ENCODE measurements at places on chromosomes 11 and 22.
A peak's percentile ranks its signal among the peaks of the same experiment; 100 is the strongest.

- no peak for DNase-seq
Observed at GRCh38 chr11:125343718-125344131, 152.3 kb downstream of the FEZ1 start.

GRCh38 chr11:64131683-64132190, 34.2 kb downstream of the MACROD1 start:
- DNase-seq, result no peak

GRCh38 chr11:34261095-34261494, 96.7 kb downstream of the ABTB2 start:
- DNase-seq, result no peak

GRCh38 chr11:63553759-63554158, 9.4 kb downstream of the PLAAT2 start:
- peak; percentile 39 for DNase-seq

- no peak for DNase-seq
Observed at GRCh38 chr11:94537031-94537600, 6.6 kb upstream of the FUT4 start.

DNA sequence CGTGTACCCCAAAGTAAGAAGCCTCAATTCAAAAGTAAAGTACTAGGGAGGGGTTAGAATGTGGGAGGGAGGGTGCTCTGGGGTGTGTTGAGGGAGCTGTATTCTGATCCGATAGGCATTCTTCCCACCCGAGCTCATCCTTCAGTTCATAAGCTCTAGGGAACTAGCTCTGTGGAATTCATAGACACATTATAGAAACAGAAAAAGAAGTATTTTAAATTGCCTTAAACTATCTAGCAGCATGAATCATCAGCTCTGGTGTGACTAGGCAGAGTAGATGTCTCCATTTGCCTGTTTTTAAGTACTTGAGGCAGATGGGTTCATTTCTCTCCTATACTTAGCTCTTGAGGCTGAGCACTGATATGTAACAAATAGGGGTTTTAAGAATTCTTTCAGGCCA, 7.3 kb upstream of the SGSM3 start:
- no peak for DNase-seq

GRCh38 chr22:17065433-17065832, 19.4 kb upstream of the IL17RA start:
- DNase-seq, result no peak

DNA sequence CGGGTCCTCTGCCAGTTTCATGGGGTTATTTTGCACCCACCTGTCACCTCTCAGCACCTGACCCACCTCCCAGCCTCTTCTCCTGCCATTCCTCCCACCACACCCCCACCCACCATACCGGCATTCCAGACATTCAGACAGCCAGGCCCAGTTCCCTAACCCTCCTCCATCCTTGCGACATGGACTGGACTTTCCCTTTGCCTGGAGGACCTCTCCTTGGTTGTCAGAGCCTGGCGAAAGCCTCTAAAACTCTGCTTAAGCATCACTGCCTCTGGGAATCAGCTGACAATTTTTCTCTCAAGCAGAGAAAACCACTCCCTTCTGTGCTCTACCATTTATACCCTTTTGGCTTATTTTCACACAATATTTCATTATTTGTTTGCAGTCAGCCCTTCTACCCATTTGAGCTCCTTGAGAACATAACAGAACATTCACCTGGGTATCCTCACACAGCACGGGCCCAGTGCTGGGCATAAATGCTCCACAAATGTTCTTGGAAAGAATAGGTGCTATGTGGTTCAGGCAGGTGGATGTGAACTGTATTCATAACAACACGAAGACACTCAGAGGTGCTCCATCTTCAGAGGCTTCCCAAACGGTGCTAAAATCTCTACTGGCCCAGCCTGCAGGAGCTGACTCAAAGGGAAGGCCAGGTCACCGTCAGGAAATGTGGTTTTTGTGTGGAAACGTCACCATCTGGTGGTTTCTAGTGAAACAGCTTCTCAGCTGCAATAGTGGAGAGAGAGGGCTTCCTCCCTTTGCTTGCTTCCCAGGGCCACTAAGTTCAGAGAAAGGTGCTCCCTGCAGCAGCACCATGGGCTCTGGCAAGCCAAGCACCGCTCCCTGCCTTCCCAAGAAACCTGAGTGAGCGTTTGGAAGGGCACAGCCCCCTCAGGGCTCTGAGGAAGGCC, 10.4 kb downstream of the SPATA19 start:
- peak; percentile 27 for DNase-seq

DNA sequence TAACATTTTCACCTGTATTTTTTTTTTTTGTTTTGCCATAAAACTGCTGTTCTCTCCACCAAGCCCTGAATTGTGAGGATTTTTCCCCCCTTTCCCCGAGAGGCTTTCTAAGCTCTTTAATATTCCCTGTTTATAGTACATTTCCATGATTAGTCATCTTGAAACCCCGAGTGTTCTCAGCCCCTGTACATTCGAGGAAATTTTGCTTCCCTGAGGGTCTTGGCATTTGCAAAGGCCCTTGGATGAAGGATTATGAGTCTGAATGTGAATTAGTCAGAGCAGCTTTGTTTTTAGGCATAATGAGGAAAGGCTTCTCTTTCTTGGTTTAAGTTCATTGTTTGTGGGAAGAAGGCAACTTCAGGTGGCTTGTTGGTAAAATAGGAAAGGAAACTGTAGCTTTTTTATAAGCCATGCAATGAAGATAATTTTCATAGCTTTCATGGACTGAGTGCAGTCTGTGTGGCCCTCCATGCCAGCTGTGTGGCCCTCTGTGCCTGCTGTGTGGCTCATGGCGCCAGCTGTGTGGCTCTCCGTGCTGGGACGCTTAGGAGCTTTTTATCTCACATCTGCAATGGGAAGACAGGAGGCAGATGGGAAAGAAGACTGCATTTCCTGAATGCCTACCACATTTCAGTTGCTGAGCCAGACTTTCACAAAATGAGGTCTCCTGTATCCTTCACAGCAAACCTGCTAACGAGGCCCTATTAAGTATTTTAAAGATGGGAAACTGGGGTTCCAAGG, 129.0 kb downstream of the TEAD1 start:
- DNase-seq, result no peak

DNA sequence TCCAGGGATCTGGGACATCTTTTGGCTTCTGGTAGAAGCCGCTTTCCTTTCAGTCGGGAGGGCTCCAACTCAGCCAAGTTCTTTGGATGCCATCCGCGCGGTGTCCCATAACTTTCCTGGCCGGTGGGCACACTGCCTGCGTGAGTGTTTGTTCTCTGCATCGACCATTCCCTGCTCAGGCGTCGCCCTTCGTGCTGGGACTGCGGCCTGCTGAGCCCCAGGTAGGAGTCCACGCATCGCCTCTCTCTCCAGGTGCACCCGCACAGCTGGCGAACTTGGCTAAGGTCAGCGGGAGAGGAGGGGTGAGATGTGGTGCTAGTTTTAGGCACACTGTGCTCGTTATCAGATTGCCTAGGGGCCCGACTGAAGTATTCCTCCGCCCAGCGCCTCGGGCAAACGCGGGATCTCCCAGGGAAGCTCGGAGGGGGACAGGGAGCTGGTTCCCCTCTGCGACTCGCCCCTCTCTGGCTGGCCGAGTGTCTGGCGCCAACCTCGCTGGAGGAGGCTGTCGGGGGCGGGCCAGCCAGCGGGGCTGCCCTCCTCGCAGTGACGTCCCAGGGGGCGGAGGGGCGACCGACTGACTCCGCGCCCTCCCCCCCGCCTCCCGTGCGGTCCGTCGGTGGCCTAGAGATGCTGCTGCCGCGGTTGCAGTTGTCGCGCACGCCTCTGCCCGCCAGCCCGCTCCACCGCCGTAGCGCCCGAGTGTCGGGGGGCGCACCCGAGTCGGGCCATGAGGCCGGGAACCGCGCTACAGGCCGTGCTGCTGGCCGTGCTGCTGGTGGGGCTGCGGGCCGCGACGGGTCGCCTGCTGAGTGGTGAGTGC, at the start of gene LAYN:
Gene LAYN (plus strand): TSS at position 607 of the 823 bp plus-strand sequence. CDS start 124 bp downstream, at position 731.
- peak; percentile 48 for DNase-seq

DNA sequence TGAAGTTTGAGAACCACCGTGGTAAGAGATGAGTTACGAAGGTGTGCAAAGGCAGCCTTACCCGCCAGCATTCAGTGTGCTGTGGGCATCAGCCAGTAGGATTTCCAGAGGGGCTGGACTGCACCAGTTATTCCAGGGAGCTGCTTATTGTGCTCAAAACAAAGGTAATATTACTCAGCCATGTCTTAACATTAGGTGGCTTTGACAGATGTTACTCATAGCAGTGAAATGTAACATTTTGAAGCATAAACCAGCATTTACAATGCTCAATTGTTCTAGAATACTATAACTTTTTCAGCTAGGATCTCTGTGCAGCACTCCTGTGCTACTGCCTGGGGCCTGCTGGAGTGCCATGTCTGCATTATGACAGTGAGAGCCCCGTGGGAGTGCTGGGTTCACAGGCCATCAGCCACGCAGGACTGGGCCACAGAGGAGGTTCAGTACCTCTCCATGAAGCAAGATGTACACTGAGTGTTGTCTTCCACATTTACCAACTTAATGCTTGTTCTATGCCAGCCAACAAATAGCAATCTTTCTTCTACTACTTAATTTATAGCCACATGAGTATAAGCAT, 238.1 kb downstream of the CADM1 start:
- no peak for DNase-seq

DNA sequence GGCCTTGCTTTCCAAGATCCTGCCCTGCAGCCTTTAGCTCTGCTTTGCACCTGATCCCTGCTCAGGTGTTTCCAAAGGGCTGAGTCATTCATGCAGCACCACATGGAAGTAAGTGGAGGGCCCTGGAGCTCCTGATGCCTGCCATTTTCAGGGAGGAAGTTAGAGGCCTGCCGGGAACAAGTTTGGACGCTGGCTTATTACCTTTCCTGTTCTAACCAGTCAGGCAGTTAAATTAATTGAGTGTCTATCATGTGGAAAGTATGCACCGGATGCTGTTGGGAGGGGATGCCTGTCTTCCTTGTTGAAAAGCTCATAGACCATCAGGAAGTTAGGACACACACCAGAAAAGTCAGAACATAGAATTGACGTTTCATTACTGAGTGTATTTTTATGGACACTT, 73.7 kb upstream of the PLET1 start:
- no peak for DNase-seq

- DNase-seq, result no peak
Observed at GRCh38 chr11:36868380-36868779, 270.3 kb upstream of the RAG2 start.

- DNase-seq, result no peak
Observed at GRCh38 chr22:44988671-44989070, 21.1 kb downstream of the PHF21B start.

GRCh38 chr11:18703001-18703763, 4.6 kb downstream of the TMEM86A start:
- DNase-seq, result no peak

GRCh38 chr11:8249482-8249881, 14.2 kb downstream of the LMO1 start:
- DNase-seq, result no peak

DNA sequence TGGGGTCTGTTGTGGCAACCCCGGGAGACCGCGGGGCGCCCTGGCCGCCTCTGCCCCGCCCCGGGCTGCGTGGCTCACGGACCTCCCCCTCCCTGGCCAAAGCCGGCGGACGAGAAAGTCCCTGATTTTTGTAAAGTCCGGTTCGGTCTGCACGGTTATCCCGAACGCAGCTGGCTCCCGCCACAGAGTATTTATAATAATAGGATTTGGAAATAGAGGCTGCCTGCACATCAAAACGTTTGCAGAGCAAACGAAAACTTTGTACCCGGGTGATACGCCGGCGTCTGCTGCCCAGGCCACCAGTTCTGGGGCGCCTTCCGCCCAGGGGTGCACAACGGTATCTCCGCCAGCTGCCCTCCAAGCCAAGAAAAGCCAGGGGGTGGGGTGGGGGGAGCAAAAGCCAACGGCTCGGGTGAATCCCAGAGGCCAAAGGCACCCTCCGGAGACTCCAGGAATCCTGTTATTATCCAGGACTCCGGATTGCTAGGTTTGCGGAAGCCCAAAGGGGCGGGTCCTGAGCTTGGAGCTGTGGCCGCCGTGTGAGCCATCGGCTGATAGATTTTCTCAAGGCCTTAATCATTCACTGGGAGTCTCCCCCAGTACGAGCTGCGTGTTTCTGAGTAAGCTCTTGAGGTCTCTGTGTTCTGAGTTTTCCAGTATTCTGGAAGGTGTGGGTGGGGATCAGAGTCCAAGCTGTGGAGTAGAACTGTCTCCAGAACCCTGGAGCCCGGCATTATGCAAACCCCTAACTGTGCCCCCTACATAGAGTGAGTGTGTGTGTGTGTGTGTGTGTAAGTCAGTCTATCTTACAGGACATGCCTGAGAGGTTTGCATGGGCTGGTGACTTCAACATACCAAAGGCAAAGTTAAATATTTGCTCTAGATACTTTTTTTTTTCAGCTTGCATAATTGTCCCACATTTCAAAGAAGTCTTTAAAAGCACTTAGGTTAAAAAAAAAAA, 673 bp upstream of the SHANK2 start:
- peak; percentile 17 for DNase-seq

DNA sequence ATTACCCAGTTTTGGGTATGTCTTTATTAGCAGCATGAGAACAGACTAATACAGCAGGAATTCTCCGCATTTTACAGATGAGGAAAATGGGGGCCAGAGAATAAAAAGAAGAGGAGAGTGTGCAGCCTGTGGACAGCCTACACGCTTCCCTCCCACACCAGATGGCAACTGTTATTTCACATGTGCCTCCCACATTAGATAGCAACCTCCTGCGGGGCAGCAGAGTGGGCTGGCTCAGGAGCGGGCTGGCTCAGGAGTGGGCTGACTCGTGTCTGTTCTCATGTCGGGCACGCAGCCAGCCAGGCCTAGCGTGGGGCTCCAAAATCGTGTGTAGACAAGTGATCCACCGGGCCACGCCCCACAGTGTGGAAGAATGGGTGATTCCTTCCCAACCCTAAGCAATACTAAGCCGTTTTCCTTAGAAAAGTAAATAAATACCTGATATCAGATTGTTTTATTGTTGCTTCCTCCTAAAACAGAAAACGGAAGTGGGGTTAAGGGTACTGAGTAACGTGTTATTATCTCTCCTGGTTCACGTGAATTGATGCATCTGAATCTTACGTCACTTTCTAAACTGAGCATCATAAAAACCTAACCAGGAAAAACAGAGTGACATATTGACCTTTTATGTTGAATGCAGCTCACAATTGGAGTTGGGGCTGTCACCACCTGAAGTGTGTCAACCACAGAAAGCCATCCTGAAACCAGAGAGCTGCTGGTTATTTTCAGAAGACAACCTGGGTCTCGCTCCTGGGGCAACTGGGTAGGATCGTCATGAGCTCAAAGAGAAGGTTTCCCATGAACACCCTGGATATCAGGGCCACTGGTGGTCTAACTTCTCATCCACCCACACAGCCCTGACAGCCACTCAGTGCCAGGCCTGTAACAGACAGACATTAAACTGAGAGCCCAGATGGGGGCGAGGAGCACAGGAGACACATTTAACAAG, 3.3 kb downstream of the TTLL1 start:
- DNase-seq, result no peak

- DNase-seq, result no peak
Observed at GRCh38 chr11:46017341-46017740, 94.9 kb downstream of the LARGE2 start.

- DNase-seq, result no peak
Observed at GRCh38 chr11:134346101-134346975, 14.6 kb downstream of the GLB1L2 start.

- DNase-seq, result no peak
Observed at GRCh38 chr11:59138643-59139042, 4.0 kb upstream of the FAM111A start.

GRCh38 chr11:116335078-116335477, 437.7 kb downstream of the BUD13 start:
- no peak for DNase-seq

GRCh38 chr22:35782504-35782903, 64.8 kb downstream of the APOL5 start:
- no peak for DNase-seq
